RCC 7860 (cell line): ENCODE measurements at places on chromosomes 13 and 19.

DNA sequence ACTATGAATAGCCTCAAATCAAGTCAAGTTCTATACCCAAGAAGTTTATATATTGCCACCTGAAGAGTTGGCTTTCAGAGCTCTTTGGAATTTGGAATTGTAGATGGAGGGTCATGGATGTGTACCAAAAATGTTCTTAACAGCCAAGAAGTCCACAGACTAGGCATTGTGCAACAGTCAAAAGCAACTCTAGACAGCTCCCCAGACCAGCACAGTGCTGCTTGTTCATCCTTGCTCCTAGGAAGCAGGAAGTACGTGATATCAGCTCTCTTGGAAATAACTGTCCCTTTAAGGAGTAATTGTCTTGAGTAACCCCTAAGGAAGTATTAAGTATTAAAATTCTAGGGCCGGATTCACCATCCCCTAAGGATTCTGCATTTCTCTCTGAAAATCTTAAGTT, 30.7 kb upstream of the IL17D start:
- DNase-seq = no peak

- DNase-seq = no peak
Observed at GRCh38 chr13:20776751-20777150, 3.0 kb upstream of the EEF1AKMT1 start.

GRCh38 chr13:33090755-33091414, 74.7 kb downstream of the KL start:
- no peak for DNase-seq

DNA sequence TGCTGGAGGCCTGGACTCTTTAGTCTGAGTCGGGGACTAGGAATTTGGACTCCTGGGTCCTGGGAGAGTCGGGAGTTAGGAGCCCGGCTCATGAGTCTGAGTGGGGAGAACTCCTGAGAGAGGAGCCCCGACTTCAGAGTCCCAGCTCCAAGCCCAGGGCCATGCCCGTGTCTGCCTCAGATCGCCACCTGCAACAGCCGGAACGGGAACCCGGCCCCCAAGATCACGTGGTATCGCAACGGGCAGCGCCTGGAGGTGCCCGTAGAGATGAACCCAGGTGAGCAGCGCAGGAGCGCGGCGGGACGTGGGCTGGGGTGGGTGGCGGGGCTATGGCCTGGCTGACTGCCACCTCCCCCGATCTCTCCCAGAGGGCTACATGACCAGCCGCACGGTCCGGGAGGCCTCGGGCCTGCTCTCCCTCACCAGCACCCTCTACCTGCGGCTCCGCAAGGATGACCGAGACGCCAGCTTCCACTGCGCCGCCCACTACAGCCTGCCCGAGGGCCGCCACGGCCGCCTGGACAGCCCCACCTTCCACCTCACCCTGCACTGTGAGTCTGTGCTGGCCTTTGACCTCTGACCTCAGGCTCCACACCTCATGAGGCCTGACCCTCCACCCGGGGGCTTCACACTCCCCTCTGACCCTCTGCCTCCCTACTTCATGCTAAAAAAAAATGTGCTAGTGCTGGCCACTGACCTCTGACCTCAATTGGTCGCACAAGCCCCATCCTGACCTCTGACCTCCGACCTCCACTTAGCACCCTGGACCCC, 4.4 kb downstream of the BCAM start:
- DNase-seq = no peak

GRCh38 chr13:111511805-111512504, 191.5 kb downstream of the TEX29 start:
- DNase-seq = no peak

- peak; percentile 9 for DNase-seq
Observed at GRCh38 chr19:13092606-13093235, 9.9 kb downstream of the LYL1 start.

GRCh38 chr13:108168929-108169328, 46.4 kb downstream of the LIG4 start:
- no peak for DNase-seq

GRCh38 chr13:80133631-80134261, 207.2 kb downstream of the SPRY2 start:
- DNase-seq = no peak
